RPMI7951 (cell line): ENCODE measurements at places on chromosomes 1 and 21.

GRCh38 chr1:58189453-58189852 is 357.1 kb downstream of the OMA1 start:
- no peak for DNase-seq

- DNase-seq = peak; percentile 1
Observed at GRCh38 chr1:73674945-73675561, 522.9 kb downstream of the LRRIQ3 start.

DNA sequence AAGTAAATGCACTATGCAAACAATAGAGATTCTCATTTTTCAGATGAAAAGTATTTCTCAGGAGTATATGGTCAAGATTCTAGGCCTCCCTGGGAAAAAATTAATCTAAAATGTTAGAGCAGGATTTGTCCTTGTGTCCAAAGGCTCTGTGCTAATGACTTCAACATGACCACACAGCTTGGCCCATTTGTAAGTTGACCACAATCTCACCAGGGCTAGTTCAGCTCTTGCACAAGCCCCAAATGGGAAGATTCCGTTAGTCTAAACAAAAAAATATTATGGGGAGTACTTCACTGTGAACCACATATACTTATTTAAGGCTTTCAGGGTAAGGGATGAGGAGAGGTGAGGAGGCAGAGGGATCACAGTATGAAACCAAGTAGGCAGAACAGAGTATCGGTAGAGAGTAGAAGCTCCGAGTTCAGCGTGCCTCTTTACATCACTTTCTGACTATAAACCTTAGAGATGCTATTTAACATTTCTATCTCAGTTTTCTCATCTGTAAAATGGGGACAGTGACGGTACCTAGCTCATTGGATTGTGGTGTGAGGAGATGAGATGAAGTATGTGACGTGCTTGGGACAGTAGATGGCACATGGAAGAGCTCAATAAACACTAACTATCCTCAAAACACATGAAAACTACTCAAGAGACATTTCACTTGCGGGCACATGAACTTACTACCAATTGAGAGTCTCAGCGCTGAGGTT is 37.8 kb upstream of the CTTNBP2NL start:
- DNase-seq = no peak

DNA sequence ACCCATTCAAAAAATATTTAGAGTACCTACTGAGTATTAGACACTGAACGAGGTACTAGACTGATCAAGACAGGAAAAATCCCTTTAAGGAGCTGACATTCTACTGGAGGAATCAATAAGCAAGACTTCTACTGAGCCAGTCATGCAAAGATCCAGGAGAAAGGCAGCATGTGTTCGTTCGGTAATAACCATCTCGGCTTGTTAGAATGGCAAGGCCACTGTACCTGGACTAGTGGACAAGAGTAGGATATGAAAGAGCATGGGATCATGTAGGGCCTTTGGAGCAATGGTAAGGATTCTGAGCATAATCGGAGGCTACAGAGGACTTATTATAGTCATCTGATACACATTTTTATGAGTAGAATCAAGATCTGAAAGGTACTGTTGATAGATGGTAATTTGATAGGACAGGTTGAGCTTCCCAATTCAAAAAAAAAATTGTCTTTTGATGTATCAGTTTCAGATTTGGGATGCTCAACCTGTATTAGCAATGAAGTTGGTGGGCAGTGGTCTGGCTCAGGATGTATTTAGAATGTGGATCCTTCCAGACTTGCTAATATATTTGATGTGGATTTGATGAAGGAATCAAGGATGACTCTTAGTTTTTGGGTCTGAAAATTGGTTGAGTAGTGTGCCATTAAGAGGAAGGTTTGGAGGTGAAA is 2.3 kb downstream of the COX20 start:
- DNase-seq = no peak
